ENCODE measurements at places on chromosomes 16 and 17.

GRCh38 chr17:9050801-9051401 is 29.6 kb downstream of the NTN1 start:
- DNase-seq, result no peak

DNA sequence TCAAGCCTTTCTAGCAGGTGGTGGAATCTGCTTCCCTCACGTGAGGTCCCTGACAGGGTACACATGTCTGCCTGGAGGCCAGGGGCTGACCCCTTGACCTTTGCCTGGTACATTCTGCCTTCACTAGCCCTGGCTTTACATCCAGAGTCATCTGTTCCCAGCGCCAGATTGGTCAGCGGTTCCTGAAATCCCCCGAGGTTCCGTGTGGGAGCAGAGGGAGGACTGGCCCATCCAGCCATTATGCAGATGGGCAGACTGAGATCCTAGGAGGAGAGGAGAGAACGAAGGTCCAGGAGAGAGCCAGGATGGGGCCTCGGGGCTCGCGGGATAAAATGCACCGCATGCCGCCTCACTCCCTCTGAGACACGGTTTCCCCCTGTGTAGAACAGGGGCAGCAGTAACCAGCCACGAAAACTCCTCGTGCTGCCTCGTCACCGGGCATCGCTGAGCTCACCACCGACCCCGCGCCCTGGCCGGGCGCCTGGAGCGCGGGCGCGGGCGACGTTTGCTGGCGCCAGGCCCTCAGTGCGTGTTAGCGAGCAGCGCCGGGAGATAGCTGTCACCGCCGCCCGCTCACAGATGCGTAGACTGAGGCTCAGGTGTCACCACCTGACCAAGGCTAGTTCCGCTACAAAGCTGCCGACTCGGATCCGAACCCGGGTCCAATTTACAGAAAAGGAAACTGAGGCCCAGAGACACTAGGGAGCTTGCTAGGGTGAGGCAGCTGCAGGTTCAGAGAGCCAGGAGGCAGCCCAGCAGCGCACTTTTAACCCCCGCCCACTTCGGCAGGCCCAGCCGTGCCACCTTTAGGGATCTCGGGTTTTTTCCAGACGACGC is 811 bp upstream of the MAP2K3 start:
- DNase-seq, result no peak

- no peak for DNase-seq
These were observed 11.5 kb upstream of the SCN4A start for GRCh38 chr17:63984236-63984635.

GRCh38 chr17:50763716-50764475 is 3.4 kb downstream of the ANKRD40CL start:
- no peak for DNase-seq

DNA sequence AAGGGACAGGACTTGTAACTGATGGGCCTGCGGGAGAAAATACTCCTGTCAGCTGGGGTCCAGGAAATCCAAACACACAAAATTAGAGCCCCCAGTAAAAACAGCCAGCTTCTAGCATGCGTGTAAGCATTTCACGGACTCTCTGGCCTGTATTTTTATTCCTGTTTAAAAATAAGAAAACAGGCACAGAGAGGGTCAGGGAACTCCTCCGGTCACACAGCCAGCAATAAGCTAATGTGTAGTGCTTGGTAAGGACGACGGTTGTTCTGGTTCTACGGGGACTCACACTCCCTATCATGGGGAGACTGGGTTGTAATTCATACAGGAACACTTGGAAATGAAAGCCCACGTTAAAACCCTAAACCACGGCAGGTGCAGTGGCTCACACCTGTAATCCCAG is 1.5 kb upstream of the TCF25 start:
- DNase-seq, result no peak

GRCh38 chr16:70493802-70494201 is 29.6 kb downstream of the COG4 start:
- no peak for DNase-seq

GRCh38 chr17:39547713-39548478 is 59.8 kb downstream of the NEUROD2 start:
- DNase-seq, result peak; percentile 48

- no peak for DNase-seq
These were observed 720 bp downstream of the METRN start for GRCh38 chr16:715477-716199.
